8988T (cell line): ENCODE measurements at places on chromosomes 13 and 19.

DNA sequence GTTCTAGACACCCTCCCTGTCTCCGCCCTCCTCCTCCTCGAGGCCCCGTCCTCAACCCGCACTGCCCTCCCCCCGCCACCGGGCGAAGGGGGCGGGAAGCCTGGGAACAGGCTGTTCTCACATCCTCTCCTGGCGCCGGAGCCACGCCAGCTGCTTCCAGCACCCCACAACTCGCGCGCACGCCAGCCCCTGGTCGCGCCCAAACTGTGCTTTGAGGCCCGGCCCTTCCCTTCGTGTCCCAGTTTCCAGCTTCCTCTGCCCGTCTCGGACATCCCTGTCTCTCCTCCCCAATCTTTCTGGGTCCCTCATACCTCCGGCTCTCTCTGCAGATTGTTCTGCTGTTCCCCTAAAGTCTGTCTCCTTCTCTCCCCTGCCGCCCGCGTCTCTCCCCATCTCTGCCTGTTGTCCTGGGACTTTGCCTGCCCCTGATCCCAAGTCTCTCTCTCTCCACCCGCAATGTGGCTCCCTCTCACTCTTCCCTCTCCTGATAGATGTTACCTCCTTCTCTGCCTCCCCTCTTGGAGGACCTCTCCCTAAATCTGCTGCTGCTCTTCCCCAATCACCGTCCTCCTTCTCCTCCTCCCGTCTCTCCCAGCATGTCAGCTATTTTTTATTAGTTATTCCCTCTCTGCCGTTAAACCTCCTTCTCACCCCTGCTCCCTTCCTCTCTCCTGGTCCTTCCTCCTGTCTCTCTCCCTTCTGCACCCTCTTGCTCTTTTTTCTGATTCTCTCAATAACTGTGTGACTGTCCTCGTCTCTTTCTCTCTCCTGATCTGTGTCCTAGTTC is 14.2 kb downstream of the DPF1 start:
- peak; percentile 75 for DNase-seq

DNA sequence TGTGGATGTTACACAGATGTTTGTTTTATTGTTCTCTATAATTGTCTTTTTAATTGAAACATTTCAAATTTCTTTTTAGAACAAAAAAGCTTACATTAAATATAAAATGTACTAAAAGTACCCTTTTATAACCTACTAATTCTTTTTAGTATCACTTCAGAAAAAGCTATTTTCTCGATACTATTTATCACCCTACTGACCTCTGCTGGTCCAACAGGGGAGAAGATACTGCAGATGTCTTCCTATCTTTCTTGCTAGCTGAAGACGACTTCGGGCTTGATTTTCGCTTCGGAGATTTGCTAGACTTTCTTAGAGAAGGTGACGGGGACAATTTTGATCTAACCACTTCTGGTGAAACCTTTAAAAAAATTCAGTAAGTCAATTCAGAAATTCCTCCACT is 42.4 kb downstream of the ZC3H13 start:
- no peak for DNase-seq

DNA sequence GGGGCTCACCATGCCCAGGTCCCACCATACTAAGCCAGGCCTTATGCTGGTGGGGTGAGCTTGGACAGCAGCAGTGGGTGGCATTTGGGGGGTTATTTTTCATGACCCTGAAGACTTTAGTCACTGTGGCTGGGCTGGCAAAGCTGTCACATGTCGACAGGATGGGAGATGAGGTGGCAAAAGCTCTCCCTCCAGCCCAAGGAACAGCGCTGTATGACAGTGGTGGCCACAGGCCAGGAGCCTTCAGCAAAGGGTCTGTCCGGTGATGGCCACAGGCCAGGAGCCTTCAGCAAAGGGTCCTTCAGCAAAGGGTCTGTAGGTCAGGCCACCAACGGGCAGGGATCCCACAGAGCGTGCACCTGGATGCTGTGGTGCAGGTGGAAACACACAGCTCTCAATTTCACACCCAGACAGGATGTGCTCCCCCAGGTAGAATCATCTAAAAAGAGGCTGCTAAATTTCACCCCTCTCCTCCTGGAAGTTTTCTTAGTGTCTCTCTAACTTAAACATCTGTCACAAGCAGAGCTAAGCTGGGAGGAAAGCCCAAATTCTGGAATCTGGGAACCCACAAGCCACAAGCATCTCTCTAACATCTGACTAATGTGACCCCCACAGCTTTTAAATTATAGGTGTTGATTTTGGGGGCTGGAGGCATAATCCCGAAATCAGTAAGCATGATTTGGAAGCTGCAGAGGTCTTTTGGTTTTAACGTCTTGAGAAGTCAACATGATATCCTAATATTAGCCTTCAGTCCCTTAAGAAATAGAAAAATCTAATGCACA is 23.0 kb downstream of the COL4A1 start:
- DNase-seq, result no peak

- no peak for DNase-seq
These were observed 20.3 kb downstream of the COMP start for GRCh38 chr19:18770663-18771327.

- no peak for DNase-seq
These were observed 19.2 kb downstream of the ATCAY start for GRCh38 chr19:3899531-3900294.
